ENCODE measurements at places on chromosomes 1 and 21.

DNA sequence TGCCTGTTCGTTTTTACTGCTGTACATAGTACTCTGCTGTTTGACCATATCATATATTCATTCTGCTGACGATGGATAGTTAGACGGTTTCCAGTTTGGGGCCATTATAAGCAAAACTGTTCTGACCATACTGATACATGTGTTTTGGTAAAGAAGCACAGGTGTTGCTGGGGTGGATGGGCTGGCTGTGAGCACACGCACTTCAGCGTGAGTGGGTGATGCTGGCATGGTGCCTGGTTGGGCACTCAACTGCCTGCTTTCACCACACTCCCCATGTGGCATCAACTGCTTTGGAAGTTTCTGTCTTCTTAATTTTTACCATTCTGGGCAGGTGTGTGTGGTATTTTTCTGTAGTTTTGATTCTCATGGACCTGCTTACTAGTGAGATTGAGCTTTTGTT lies 37.3 kb downstream of the ADARB1 start:
- no peak for DNase-seq

- DNase-seq: no peak
These were observed 21.3 kb upstream of the ASB17 start for GRCh38 chr1:75953461-75953860.

- no peak for DNase-seq
These were observed 104.0 kb downstream of the PPP1R12B start for GRCh38 chr1:202452508-202452907.

GRCh38 chr1:233614173-233614742 lies 352 bp downstream of the KCNK1 start:
- DNase-seq: no peak

DNA sequence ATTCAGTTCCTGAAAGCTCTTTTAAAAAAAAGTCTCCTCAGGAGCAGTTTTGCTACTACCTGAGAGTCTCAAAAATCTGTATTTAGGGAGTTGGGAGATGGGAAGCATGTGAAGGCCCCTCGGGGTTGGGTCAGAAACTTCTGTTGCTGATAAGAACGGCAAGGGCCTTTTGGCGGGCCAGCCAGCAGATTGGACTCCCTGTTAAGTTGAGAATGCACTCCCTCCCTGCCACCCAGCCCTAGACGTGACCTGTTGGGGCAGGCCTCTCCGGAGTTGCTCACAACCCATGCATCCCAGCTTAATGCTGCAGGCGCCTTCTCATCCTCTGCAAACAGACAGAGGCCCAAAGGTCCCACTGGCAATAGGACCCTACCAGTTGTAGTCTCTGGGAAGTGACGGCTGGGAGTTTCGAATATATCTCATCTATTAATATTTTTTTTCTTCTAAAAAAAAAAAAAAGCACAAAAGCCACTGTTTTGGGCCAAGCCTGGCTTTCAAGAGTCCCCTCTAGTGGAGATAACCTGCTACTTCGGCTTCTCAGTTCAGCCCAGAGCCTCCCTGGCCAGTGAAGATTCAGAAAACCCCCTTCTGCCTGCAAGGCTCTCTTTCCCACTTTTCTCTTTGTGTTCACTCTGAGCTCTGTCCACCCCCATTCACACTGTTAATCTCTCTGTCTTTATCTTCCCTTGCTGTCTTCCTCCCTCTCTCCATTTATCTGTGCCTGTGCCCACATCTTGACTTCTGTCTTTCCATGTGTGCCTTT lies 5.3 kb downstream of the PLXNA2 start:
- DNase-seq: peak; percentile 74

DNA sequence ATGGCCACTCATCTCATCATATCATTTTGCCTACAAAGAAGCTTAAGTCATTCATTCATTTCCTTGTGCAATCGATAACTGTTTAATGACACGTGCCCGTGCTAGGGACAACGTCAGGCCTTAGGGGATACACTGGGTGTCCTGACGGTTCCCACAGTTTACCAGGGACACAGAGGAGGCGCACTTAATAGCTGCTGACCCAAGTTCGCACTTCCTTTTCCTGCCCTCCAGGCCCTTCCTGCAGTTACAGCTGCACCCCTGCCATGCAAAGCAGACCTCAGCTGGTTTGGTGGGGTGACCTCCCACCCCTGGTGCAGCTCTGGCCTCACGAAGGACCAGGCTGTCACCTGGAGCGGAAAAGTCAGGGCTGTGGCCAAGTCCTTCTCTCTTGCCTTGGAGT lies 4.2 kb downstream of the SPATA21 start:
- peak; percentile 52 for DNase-seq

DNA sequence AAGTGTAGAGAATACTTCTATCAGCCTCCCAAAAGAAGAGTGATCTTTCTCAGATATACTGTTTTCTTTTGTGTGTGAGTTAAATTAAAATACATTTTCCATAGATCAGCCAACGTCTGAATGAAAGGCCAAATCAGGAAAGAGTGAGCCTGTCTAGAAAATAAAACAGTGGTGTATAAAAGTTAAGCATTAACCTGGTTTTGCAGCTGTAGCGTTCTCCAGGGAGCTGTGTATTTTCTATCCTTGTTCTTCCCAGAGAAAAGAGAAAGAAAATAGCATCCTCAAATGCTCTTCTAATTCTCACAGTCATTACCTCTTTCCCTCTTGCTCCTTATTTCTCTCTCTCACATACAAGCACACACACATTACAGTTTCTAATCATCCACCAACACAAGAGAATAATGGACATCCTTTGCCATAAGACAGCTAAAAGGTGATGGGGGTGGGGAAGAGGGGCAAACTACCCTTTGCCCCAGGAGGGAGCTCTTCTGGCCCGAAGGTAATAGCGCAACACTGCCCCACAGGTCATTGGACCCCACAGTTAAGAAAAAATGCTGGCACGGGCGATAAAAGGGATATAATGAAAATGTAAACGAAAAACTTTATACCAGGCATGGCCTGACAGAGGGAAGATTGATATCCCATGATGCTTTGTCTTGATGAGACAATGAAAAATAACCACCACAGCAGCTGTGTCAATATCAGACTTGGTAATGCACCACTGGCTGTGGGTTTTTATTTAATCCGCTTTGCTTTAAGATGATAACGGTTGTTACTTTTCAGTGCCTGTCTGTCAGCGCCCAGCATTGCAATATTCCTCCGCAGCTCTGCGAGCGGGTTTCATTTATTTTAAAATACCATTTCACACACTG lies 150.3 kb downstream of the NUF2 start:
- no peak for DNase-seq

DNA sequence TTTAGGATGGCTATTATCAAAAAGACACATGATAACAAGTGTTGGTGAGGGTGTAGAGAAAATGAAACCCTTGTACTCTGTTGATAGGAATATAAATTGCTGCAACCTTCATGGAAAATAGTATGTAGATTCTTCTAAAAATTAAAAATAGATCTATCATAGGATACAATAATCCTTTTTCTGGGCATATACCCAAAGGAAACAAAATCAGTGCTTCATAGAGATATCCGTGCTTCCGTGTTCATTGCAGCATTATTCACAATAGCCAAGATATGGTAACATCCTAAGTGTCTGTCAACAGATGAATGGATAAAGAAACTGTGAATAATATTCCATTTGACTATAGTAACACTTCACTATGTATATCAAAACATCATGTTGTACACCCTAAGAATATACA lies 106.7 kb downstream of the MIS18A start:
- no peak for DNase-seq

GRCh38 chr1:201245082-201245481 lies 38.2 kb upstream of the PKP1 start:
- DNase-seq: no peak

DNA sequence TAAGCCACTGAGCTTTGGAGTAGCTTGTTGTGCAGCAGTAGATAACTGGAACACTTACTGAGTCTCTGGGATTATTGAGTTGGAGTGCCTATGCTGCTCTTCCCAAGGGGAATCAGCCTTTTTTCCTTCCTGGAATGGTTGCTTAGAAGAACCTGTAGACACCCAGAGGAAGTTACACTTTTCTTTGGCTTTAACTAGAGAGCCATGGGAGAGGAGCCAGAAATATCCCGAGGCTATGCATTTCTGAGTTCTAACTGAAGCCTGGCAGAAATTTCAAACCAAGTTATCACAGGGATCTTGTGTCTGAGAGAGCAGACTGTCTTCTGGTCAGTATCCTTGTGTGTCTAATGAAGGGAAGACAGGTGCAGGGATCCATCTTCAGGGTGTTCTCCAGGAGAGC lies 28.3 kb downstream of the LAMC1 start:
- DNase-seq: no peak

- DNase-seq: no peak
These were observed 97.8 kb upstream of the CHODL start for GRCh38 chr21:18146820-18147219.

- DNase-seq: no peak
These were observed 3.3 kb downstream of the CSRP1 start for GRCh38 chr1:201503397-201504176.

DNA sequence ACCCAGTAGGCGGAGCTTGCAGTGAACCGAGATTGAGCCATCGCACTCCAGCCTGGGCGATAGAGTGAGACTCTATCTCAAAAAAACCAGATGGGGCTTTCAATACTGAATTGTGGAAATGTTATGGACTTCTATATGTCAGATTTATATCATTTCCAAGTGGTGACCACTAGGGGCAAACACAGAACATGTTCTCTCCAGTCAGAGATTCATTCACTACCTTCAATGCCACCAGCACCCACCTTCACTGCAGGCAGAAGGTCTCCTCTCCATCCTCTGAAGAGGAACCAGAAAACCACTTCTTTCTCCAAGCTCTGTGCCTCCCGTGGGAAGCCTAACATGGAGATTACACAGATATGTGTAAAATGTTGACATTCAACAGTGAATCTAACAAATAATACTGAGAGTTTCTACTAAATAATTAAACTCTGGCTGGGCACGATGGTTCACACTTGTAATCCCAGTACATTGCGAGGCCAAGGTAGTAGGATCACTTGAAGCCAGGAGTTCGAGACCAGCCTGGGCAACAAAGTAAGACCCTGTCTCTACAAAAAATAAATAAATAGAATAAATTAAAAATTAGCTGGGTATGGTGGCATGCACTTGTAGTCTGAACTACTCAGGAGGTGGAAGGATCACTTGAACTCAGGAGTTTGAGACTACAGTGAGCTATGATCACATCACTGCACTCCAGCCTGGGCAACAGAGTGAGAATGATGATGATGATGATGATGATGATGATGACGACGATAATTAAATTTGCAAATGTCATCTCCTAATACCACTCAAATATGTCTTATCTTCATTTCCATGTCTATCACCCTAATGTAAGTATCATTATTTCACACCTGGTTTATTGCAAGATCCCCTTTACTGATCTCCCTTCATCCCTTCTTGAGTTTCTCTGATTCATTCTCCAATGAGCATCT lies 151.1 kb downstream of the ZNF281 start:
- peak; percentile 58 for DNase-seq

DNA sequence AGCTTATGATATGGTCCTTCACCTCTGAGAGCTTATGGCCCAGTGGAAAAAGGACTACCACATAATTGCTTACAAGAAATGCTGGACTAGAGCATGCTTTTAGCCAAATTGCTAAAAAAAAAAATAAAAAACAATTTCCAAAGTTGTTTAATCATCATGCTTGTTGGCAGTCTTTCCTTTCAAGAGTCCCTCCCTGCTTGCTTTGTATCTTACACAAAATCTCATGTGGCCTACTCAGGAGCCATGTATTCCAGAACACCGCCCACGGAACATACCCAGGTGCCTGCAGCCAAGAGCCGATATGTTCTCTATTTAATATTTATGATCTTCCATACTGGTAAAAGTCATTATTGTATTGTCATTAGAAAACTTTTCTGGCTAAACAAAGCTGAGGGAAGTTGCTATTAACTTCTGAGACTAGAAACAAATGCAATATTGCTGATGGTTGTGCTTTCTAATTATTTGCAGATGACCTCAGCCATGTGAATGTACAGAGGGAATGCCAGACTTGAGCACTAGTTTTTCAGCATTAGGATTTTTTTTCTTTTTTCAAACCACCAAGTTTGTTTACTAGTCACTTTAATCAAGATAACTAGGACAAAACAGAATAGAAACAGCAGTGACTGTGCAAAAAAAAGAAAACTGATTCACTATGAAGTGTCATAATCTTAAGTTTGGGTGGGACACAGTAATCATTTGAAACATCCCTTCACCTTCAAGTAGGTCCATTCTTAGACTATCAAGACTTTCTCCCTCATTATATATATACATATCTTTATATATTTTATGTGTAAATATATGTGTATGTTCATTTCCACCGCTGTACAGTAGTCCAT lies 129.3 kb upstream of the GORAB start:
- DNase-seq: no peak

- DNase-seq: no peak
These were observed 11.7 kb upstream of the USP48 start for GRCh38 chr1:21794656-21795055.

- peak; percentile 32 for DNase-seq
These were observed 6.0 kb upstream of the CITED4 start for GRCh38 chr1:40868051-40868723.

DNA sequence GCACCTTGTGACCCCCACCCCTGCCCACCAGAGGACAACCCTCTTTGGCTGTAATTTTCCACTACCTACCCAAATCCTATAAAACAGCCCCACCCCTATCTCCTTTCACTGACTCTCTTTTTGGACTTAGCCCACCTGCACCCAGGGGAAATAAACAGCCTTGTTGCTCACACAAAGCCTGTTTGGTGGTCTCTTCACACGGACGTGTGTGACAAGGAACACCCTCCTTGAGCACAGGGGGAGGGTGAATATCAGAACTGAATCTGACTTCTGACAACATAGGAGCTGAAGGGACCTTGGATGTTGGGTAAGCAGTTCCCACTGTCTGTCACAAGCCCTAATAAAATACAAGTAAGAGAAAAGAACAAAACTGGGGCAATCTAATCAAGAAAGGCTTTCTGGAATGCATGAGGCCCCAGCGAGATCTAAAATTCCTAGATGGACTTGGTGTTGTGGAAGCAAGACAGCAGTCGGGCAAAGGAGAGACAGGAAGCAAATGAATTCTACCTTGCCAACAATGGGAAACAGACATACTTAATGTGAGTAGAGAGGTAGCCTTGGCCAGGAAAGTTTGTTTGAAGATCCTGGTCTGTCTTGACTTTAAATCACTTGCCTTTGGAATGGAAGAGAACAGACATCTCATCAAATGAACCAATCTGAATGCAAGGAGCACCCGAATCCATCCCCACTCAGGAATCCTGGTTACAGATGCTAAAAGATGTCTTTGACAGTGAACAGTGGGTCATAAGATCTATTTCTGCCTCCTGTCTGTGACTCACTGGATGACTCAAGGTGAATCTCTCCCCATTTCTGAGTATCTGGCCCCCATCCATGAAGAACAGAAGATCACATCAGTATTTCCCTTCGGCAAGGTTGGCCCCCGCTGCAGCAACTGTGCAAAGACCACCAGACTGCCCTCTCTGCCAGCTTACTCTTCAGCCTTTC lies 53.3 kb downstream of the OLFML3 start:
- peak; percentile 22 for DNase-seq

DNA sequence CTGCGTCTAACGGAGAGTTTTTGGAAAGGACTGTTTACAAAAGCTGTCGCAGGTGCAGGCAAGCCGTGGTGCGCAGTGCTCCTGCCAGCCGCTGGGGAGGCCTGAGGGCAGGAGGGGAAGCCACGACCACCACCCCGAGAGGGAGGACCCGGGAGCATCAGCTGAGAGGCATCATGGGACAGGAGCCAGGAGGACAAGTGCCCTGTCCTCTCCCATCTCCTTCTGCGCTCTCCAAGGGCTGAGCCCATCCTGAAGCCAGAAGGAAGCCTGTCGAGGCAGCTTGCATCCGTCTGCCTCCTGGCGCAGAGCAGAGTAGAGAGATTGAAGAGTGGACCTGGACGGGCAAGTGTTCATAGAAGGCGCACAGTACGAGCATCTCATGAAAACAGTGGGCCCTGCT lies 310.9 kb downstream of the KIF26B start:
- no peak for DNase-seq

GRCh38 chr1:13543451-13544220 lies 29.8 kb upstream of the LRRC38 start:
- DNase-seq: peak; percentile 49

Data from suppressor macrophage (primary cell).